ENCODE measurements at places on chromosomes 4 and X. TPM values are rescaled to one million over a fixed set of nuclear protein-coding genes. Genes with fewer than 3 reads are reported as not detected.

CLIC2 gene
- total RNA-seq, result 0.98 TPM

PNMA6F gene
- total RNA-seq, result not detected

KCNE5 gene
- total RNA-seq, result 3.7 TPM

TMEM150C gene
- total RNA-seq, result 2.7 TPM

Measured in H9 (cell line).